Activated naive CD8-positive, alpha-beta T cell treated with anti-CD3 and anti-CD28 coated beads for 36 hours (primary cell): ENCODE measurements at places on chromosomes 12 and 14. TPM values are rescaled to one million over a fixed set of nuclear protein-coding genes. Genes with fewer than 3 reads are reported as not detected.

The TBC1D30 gene
- 1.6 TPM for total RNA-seq

The DNAJC22 gene
- not detected for total RNA-seq

The MNAT1 gene
- 39.7 TPM for total RNA-seq

The SPTB gene
- 0.31 TPM for total RNA-seq

The MORN3 gene
- total RNA-seq, result 1.8 TPM

The TPPP2 gene
- not detected for total RNA-seq
